Lung (tissue), 17 donors: ENCODE measurements at places on chromosomes 12 and 14. TPM values are rescaled to one million over a fixed set of nuclear protein-coding genes. Genes with fewer than 3 reads are reported as not detected.

- no peak for DNase-seq
Observed at GRCh38 chr12:107891967-107892366, 117.5 kb downstream of the ASCL4 start.

DNA sequence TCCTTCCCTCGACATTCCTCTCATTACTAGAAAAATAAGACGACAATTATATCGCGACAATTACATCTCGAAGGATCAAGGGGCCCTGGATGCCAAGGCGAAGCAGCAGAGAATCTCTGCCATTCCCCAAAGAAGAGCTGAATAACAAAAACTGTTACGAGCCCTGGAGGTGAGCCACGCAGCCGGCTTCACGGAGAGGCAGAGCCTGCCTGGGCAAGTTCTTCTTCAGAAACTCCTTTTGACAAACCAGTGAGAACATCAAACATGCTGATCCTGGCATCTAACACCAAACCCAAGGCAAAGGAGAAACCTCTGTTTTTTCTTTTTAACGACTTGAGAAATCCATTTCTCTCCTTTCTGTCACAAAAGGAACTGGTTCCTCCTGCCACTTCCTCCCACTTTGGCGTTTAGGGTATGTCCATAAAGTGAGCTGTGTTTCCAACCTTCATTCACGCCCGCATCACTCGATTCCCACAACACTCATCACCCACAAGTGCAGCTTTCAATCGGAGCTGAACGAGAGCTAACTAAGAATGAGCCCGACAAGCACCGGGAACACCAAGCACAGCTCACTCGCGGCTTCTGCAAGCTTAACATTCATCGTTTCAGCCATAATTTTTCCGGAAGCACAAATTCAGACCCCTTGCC, 21.5 kb downstream of the CCDC88C start:
- no peak for DNase-seq

DNA sequence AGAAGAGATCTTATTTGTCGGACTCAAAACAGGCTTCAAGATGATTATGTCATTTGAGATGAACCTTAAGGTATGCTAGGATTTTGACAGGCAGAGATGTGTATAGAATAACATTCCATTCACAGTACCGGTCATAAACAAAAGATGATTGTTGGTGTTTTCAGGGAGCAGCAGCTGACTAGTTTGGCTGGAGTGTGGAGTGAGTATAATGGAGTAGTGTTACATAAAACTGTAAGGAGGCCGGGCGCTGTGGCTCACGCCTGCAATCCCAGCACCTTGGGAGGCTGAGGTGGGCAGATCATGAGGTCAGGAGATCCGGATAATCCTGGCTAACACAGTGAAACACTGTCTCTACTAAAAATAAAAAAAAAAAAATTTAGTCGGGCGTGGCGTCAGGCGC, 23.9 kb downstream of the SERPINA10 start:
- DNase-seq: no peak

Gene PIANP
- 0.23 TPM for polyA plus RNA-seq

Gene GSC
- polyA plus RNA-seq: 0.03 TPM

Gene TCHP
- 10.8 TPM for polyA plus RNA-seq

GRCh38 chr12:115934046-115934445, 343.4 kb downstream of the MED13L start:
- no peak for DNase-seq

Gene CD163
- polyA plus RNA-seq: 1,601 TPM

DNA sequence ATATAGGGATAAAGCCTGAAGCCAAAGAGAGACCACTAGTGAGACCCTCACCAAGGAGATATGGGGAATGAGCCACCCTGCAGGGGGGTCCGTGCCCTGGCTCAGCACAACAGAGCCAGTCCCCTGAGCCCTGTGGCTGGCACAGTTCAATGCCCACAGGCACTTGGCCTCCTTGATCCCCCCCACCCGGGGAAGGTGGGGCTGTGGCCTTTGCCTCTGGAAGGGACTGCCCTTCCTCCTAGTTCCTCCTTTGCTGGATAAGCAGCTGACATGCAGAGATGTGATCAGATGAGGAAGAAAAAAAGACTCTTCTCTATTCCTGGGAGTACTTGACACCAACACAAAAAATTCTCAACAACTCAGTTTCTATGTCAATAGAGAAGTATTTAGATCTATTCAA, 19.9 kb downstream of the TTC7B start:
- no peak for DNase-seq

Gene TPPP2
- polyA plus RNA-seq: not detected

GRCh38 chr12:111467092-111467856, 61.6 kb downstream of the SH2B3 start:
- no peak for DNase-seq

Gene SELPLG
- 97.0 TPM for polyA plus RNA-seq

DNA sequence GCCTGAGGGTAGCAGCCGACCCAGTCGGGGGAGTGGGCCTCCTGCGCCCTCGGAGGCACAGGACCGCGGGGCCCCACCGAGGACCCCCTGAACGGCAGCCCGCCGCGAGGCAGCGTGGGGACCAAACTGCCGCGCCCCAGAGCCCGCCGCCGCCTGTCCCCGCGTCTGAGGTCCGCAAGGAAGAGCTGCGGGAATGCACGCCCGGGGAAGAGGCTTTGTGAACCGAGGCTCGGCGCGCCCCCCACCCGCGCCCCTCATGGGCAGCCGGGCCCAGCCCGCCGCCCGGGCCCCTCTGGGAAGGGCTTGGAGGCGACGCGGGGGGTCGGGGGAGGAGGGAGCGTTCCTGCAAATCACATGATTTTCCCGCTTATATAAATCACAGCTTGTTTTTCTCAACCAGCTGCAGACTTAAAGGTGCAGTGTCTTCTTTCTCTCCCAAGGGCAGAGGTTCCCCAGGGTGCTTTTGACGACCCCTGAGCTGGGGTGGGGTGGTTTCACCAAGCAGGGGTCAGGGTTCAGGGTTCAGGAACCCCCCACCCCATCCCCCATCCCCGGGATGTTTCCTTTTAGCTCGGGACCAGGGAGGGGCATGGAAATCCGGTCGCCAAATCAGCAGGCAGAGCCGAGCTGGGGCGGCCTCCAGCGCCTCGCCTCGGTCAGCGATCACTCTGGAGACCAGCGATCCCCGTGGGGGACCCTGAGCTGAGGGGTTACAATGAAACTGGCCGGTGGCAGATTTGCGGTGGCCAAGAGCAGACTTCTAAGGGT, 44.7 kb upstream of the ATP23 start:
- peak; percentile 94 for DNase-seq

- no peak for DNase-seq
Observed at GRCh38 chr14:68376067-68376779, 416.6 kb downstream of the ZFP36L1 start.

Gene RNASE7
- 0.13 TPM for polyA plus RNA-seq

GRCh38 chr12:24919346-24920001, 29.4 kb downstream of the BCAT1 start:
- DNase-seq: no peak
